ENCODE measurements at places on chromosomes 3 and 15. TPM values are rescaled to one million over a fixed set of nuclear protein-coding genes. Genes with fewer than 3 reads are reported as not detected.

Gene COL6A5
- total RNA-seq: not detected

DNA sequence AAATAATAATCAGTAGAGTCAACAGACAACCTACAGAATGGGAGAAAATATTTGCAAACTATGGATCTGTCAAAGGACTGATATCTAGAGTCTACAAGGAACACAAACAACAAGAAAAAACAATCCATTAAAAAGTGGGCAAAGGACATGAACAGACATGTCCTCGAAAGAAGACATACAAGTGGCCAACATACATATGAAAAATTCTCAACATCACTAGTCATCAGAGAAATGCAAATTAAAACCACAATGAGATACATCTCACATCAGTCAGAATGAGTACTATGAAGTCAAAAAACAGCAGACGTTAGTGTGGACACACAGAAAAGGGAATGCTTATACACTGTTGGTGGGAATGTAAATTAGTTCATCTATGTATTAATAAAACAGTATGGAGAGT is 33.7 kb downstream of the SLC2A2 start:
- no peak for DNase-seq

Gene SGO1
- total RNA-seq: 0.31 TPM

Gene LCTL
- total RNA-seq: 19.6 TPM

DNA sequence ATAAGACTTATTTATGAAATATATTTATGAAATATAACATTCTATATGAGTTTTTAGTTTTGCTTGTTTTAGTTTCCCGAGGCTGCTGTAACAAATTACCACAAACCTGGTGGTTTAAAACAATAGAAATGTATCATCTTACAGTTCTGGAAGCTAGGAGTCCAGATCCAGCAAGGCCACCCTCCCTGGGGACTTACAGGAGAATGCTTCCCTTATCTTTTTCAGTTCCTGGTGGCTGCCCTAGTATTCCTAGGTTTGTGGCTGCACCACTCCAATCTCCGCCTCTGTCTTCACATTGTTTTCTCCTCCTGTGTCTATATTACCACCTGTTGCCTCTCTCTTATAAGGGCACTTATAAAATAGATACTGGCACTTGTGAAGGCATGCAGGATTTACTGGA is 877.8 kb downstream of the TUSC7 start:
- no peak for DNase-seq

All from sciatic nerve (tissue), 2 donors.